ENCODE measurements at places on chromosomes 1 and 21.
A peak's percentile ranks its signal among the peaks of the same experiment; 100 is the strongest.

- no peak for DNase-seq
Measured at GRCh38 chr1:51553911-51554310, 34.8 kb upstream of the EPS15 start.

DNA sequence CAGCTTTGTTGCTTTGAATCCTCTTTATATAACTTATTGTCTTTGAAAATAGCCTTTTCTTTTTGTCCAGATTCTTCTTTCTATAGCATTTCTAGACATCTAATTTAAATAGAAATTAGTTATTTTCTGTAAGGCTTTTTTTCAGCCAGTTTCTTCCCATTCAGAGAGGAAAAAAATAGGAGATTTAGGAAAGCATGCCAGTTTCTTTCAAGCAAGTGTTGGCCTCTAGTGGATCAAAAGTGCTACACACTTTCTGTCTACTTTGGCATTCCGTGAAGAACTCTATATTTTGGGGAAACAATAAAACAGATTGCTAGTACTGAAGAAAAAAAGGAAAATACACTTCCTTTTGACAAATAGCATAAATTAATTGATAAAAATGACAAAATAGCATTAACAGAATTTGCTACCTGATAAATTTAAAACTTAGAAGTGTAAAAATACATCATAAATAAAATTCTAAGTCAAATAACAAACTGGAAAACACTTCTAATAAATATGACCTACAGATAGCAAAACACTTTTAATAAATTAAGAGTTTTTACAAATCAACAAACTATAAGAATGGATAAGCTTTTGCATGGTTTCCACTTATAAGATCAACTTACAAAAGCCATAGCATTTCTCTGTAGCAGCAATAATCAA, 13.1 kb upstream of the EXO1 start:
- peak; percentile 27 for DNase-seq

- DNase-seq, result peak; percentile 81
Measured at GRCh38 chr1:17795836-17796645, 40.9 kb downstream of the ACTL8 start.

DNA sequence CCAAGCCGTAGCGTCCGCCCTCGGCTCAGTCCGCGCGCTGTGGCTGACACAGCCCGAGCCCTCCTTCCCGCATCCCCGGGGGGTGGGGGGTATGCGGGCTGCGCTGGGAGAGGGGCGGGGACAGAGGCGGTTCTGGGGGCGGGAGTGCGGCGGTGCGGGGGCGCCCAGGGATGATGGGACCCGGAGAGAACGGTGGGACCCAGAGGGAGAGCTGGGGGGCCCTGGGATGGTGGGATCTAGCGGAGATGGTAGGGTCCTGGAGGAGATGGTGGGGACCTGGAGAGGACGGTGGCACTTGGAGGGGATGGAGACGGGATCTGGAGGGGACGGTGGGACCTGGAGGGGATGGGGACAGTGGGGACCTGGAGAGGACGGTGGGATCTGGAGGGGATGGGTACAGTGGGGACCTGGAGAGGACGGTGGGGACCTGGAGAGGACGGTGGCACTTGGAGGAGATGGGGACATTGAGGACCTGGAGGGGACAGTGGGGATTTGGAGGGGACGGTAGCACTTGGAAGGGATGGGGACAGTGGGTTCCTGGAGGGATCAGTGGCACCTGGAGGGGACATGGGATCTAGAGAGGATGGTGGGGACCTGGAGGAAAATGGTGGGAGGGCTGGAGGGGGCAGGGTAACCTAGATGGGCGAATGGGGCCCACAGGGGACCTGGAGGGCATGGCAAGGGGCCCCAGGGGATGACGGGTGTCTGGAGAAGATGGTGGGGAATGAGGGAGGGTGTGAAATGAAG, 477 bp downstream of the SNAP47 start:
- DNase-seq, result no peak

- no peak for DNase-seq
Measured at GRCh38 chr1:240967070-240967724, 355.2 kb upstream of the GREM2 start.

GRCh38 chr1:48019714-48020315, 22.6 kb upstream of the TRABD2B start:
- no peak for DNase-seq

DNA sequence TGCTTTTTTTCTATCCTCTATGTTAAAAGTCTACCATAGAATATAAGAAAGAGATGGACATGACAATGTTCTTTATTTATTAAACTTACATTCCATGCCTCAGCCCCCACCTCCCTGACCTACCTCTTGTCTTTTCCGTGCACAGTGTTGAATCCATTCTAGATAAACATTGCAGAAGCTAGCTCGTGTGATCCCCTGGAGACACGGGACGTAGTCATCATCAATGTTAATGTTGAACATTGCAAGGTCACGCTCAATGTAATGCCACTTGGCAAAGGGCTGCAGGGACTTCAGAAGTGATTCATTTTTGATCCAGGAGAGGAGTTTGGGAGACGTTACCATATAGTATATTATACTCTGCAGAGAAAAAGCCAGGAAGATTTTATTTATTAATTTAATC, 66.4 kb downstream of the NTPCR start:
- DNase-seq, result no peak

DNA sequence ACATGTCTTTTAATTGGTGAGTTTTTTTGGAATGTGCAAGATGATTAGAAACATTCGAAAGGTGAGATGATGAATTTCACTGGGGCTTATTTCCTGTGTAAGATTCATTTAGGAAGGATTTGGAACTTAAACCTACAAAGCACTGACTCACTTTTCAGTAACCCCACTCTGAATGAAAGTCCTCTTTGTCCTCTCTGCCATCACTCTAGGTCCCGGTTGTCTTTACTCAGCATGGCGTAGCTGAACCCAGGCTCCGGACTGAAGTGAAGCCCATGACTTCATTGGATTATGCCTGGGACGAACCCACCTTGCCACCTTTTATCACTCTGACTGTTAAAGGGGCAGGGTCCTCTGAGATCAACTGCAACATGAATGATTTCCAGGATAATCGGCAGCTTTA, 139.4 kb downstream of the VPS13D start:
- no peak for DNase-seq

DNA sequence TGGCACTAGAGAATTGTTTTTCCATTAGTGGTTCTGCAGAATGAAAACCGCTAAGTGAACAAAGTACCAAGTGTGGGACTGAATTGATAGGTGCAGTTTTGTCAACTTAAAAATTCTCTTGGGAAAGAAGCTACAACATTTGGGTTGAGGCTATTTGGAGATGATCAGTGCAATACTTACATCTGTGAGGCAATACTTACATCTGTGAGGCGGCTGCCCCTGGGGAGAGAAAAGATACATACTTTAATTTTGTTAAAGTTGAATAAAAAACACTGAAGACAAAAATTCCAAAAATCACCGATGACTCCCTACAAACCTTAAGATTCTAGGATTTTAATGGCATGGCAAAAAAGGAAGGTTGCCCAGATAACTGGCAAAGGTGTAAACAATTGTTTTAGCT, 1.7 kb downstream of the CFAP410 start:
- no peak for DNase-seq

- no peak for DNase-seq
Measured at GRCh38 chr1:47664356-47664755, 226.5 kb downstream of the FOXD2 start.

- no peak for DNase-seq
Measured at GRCh38 chr1:62654744-62655143, 33.4 kb downstream of the DOCK7 start.

DNA sequence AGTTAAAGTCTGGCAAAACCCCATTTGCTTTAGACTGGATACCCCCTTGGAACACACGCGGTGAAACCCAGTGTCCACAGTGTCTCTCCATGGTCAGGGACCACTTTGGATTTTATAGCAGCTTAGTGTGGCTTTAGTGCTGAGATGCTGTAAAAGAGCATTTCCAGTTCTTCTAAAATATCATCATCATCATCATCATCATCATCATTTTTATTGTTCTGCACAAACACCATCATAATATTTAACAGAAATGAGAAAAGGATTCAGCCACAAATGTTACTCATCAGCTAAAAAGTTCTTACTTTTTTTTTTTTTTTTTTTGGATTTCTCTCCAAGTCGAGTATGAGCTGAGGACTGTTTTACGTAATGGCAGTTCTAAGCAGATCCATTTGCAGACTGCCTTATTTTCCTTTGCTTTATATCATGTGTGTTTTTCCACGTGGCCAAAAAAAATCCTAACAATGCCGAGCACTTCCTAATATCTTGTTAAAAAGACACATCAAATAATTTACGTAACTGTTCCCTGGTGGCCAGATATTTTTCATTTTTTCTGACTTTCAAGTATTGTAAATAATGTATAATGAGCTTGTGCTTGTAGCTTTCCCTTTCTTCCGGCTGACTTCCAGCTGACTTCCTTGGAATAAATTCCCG, 62.8 kb downstream of the EVA1C start:
- no peak for DNase-seq

DNA sequence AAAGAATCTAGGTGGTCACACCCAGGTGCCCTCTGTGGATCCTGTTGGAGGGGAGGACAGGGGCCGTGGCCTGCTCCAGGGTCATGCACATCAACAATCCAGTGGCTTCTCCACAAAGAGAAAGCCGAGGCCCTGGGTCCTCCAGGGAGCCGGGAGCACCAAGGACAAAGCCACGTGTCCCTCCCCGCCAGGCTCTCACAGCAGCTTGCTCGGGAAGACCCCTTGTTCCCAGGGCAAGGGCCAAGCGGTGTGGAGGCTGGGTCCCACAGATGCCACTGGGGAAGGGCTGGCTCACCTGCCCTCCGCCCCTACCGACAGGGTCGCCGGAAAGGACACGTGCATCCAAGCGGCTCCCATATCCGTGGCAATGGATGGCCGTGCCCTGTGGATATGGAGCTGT, 192.9 kb upstream of the VAMP3 start:
- no peak for DNase-seq

DNA sequence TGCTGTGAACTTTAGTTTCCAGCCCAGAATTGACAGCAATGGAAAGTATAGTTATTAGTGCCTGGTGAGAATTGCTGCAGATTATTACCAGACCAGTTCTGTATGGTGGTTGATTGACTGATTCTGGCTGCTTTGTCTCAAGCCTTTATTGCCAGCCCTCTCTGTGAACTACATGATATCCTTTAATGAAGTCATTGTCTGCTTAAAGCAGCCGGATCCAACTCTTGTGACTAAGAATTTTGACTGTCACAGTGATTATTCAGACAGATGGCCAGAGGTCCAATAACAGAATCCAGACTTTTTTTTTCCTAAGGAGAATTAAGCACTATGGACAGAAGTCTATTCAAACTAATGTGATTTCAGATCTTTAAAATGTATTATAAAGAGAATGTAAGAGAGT, 1548.6 kb upstream of the B3GALT2 start:
- DNase-seq, result peak; percentile 25

GRCh38 chr21:46294647-46295176, 8.6 kb downstream of the YBEY start:
- DNase-seq, result no peak

- no peak for DNase-seq
Measured at GRCh38 chr1:30915491-30916230, 7.1 kb upstream of the SDC3 start.

GRCh38 chr1:173523329-173523728, 46.2 kb downstream of the PRDX6 start:
- DNase-seq, result no peak

GRCh38 chr1:204081164-204081790, 8.4 kb downstream of the SOX13 start:
- no peak for DNase-seq

DNA sequence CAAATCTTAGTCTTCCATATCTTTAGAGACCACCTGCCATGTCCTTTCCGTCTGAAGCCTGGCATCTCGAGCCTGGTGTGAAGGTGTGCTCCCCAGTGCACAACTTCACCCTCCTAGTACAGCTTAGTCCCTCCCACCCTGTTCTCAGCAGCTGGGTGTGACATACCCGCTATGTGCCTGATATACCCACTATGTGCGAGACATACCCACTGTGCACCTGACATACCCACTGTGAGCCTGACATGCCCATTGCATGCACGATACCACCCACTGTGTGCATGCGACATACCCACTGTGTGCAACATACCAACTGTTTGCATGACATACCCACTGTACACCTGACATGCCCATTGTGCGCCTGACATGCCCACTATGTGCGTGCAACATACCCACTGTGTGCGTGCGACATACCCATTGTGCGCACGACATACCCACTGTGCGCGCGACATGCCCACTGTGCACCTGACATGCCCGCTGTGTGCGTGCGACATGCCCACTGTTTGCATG, 3.0 kb upstream of the RRP1 start:
- peak; percentile 77 for DNase-seq

GRCh38 chr1:183942933-183943693, 94.4 kb downstream of the COLGALT2 start:
- DNase-seq, result peak; percentile 79
